ENCODE measurements at places on chromosomes 7 and 10.

- DNase-seq: no peak
These were observed 284.4 kb downstream of the IPMK start for GRCh38 chr10:57983281-57983791.

GRCh38 chr7:1022801-1023465 lies 21.4 kb upstream of the GPR146 start:
- no peak for DNase-seq

GRCh38 chr7:122972056-122972455 lies 23.4 kb downstream of the TAS2R16 start:
- DNase-seq: no peak

GRCh38 chr10:30751678-30752331 lies 122.3 kb upstream of the LYZL2 start:
- DNase-seq: no peak

GRCh38 chr10:52465202-52465601 lies 151.1 kb downstream of the DKK1 start:
- DNase-seq: no peak
